WERI-Rb-1 (cell line): ENCODE measurements at places on chromosomes 3 and 15.

DNA sequence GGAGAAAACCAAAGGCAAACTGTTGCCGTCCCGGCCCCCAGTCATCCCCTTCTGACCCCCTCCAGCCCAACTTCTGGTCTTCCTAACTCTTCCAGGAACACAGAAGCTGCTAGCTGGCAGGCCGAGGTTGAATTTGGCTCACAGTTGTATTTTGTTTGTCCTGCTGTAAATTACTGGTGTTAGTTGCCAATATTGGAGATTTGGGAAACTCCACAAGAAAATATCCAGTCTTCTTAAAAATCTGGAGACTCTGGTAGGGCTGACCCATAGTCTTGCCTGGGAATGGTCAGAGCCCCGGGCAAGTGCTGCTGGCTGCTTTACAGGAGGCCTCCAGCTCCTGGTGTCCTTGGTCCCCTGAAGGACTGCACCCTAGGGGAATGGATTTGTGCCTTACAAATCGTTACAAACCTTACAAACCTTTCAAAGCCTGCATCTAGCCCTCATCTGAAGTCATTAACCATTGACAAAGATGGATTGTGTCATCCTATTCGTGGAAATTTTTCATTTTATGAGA is 112.0 kb upstream of the MCTP2 start:
- no peak for DNase-seq

- DNase-seq, result no peak
Observed at GRCh38 chr3:135125171-135125801, 330.2 kb downstream of the EPHB1 start.

DNA sequence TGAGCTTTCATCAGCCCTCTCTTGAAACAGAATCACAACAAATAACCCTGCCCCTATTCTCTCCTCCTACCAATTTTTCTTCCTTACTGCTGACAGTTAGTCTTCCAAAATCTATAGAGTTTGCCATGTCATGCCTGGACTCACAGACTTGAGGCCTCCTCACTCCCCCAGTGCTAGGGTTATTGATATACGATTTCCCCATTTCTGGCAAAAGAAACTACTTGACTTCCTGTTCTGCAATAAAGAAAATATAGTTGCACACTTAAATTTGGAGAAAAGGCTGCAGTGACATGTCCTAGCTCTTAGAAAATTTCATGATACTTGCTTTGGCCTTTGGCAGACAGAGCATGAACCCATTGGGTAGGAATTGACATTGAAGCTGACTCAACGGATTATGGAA is 75.9 kb downstream of the CYP19A1 start:
- DNase-seq, result no peak

DNA sequence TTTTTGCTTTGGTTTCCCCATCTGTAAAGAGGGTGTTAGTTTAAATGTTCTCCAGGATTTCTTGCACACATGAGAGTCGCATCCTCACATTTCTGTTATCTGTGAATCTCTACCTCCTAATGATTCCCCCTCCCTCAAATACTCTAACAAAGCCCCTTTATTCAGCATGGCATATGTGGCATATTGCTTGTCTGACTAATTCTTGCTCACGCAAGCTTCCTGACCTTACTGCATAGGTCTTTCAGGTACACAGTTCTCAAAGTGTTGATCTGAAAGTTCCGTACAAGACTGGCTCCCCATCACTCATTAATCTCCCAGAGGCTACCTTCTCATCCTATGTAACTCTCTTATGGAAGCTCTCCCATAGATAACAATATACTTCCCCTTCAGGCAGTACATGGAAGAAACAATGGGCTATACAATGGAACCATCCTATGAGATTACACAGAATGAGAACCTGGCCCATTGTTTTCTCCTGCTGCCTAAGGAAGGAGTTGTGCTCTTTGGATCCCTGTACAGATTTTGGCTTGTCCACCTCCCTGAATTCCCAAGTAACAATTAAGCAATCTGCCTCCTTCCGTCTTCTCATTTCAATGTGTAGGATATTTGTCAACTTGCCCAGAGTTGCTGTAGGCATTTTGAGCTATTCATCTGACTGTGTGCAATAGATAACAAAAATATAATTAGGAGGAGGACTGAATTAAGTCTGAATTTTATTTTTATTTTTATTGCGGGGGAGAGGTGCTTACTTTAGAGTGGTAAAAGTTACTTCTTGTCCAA is 51.0 kb downstream of the PPARG start:
- no peak for DNase-seq

GRCh38 chr3:111668888-111669488 is 73.8 kb upstream of the ZBED2 start:
- no peak for DNase-seq

DNA sequence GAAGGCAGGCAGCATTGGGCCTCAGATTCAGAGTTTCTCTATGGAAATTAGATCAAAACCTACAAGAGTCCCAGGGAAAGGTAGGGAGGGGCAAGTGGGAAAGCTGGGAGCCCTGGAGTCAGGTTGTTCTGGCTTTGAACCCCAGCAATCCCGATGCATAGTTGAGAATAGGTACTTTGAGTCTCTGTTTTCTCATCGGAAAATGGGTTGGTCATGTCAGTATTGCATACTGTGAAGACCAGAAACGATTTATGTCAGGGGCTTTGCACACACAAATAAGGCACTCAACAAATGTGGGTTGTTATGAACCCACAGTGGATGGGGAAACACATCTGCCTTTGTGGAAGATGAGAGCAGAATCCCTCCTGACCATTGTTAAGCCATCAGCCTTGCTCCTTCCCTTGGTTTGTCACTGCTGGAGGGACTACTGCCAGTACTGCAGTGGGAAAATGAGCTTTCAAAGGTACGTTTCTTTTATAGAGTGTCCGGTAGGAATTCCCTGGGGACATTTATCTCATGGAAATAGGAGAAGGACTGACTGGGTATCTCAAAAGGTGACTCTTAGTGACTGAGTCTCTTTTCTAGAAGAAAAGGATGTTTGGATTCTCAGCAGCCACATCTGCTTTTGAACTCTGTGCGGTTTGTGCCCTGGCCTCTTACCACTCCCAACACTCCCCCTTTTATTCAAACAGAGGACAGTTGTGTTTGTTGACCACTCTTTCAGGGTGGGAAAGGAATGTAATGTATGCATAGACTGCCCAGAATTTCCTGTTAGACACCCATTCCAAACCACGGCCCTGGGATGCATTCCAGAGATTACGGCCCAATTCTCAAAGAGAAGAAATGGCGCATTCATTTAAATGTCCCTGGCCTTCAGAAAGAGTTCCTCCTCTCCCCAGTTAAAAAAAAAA is 54.6 kb upstream of the VILL start:
- DNase-seq, result no peak

- DNase-seq, result no peak
Observed at GRCh38 chr3:105649480-105649879, 219.3 kb downstream of the CBLB start.

DNA sequence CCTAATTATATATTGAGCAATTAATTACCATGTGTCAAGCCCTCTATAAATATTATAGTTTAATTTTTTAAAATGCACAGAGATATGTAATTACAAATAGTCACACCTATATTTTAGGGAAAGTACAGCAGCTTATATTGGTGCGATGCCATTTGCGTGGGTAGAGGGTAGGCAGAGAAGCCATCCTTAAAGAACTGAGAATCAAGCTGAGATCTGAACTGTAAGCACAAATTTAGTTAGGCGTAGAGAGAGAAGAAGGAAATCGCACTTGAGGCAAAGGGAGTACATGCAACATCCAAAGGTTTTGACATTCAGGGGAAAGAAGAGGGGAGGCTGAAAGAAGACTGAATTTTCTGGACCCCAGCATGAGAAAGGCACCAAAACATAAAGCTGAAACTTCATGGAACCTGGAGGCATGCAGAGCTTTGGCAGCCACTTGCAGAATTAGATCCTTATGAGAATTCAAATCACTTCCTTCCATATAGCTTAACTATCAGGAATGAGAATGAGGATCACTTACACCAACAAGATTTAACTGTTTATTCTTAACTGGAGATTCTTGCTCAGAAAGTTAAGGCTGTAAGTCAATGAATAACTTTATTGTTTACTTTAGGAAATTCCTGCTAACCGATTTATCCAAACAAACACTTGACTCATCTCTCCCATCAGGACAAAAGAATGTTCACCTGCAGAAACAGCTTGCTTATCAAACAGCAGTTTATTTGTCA is 114.3 kb downstream of the TGFBR2 start:
- DNase-seq, result no peak

- DNase-seq, result peak; percentile 64
Observed at GRCh38 chr3:123286308-123287023, 84.7 kb downstream of the SEC22A start.

DNA sequence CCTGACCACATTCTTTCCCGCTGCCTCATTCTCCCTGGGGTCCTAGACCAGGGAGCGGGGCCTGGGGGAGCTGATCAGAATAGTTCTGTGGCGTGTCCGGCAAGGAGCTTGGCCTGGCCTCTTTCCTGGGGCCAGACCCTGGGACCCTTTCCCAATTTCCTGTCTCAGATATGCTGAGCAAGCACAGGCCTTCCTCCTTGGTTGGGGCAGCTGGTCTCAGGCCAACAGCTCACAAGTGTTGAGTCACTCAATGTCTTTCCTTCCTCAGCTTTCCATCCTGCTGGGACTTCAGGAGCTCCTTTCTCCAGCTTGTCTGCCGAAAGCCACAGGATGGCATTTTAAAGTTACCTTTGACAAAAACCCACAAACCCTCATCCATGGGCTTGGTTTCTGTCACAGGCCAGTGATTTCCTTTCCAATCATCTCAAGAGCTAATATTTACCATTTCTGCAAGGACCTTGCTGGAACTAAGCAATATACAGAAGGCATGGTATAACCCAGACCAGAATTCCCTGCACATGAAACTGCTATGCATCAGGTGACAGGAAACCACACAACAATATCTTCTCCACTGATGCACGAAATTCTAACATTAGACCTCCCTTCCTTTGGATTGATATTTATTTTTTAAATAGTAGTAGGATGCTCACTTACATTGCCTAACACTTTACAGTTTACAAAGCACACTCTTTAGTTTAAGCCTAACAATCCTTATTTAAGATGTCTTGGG is 19.5 kb upstream of the TIMP4 start:
- DNase-seq, result no peak

DNA sequence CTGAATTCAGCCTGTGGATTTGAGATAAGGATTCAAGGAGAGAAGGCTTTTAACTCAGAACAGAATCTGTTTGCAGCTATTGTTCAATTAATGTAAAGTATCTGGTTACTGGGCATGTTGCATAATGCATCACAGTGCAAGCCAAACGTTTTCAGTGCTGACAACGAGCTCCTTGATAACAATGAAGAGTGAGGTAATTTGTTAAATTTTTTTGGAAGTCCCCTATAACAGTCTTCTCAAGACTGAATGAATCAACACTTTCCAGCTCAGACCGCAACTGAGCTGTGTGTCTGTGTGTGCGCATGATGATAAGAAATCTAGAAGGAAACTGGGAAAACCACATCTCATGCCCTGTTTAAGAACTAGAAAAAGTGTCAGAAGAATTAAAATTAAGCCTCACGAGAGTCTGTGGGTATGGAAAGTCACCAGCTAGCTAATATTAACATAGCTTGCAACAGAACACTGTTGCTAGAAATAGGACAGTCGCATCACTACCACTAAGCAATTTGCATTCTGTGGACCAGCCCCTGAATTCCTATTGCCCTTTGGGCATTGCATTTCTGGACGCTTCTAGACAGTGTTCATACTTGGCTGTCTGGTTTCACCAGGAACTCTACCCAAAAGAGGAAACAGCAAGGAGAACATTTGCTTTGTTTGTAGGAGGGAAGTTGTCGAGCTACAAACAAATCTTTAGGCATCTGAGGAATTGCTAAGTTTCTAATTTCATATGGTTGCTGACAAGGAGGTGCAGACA is 43.7 kb upstream of the ATP2C1 start:
- no peak for DNase-seq

DNA sequence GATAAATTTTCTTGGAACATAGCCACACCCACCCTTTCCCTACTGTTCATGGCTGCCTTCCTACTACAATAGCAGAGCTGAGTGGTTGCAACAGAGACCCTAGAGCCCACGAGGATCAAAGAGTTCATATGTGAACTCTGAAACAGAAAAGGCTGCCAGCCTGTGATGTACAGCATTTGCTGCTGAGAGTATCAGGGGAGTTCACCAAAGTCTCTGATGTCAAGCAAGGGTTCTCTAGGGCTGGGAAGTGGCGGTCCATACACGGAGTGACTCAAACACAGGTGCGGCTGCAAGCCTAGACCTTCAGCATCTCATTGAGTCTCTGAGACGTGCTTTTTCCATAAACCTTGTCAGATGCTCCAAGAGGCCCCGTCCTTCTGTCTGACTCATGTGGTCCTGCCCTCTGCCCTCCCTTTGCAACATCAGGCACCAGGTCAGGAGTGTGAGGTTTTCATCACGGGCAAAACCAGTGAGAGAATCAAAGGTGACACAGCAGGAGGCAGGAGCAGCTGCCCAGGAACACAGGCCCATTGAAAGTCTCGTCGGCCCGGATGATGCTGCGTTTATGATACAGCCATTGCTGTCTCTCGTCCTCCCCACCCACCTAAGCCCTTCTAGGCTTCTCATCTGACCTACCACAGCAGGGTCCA is 42.9 kb downstream of the PCSK6 start:
- DNase-seq, result no peak

- DNase-seq, result no peak
Observed at GRCh38 chr15:74028646-74029045, 34.1 kb downstream of the PML start.

- DNase-seq, result no peak
Observed at GRCh38 chr3:59374818-59375211, 325.0 kb upstream of the CFAP20DC start.
